ENCODE measurements at places on chromosomes 6 and 20. TPM values are rescaled to one million over a fixed set of nuclear protein-coding genes. Genes with fewer than 3 reads are reported as not detected.
A peak's percentile ranks its signal among the peaks of the same experiment; 100 is the strongest.

Gene KCNS1
- total RNA-seq: 0.14 TPM

Gene IMPG1
- 0.09 TPM for total RNA-seq

Gene CCN5
- total RNA-seq: 0.05 TPM

Gene RBM39
- 449 TPM for total RNA-seq

GRCh38 chr6:134517868-134518267, 200.0 kb upstream of the SGK1 start:
- no peak overlapping the region for H3K27ac ChIP-seq
- DNase-seq: no peak
- H3K4me3 ChIP-seq: no peak overlapping the region
- H3K27me3 ChIP-seq: no peaks in the 10 kb centered on the region
- peaks cover 8% of the 10 kb centered on the region for H3K4me1 ChIP-seq

DNA sequence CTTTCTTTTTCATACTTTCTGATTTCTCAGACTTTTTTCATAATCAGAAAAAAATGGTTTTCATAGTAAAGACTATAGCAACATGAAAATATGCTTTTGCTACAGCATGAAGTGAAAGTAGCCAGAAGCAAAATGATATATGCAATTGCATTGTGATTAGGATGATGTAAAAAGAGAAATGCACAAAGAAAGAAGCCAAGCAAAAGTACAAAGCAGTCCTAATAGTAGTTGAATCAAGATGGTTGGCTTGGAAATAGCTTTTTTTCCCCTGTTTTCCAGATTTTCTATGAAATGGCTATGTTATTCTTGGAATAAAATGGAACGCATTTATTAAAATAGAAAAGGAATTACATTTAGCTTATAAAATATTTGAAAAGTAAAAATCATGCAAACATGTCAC, 77.3 kb downstream of the SEL1L2 start:
- H3K36me3 ChIP-seq: no peaks in the 10 kb centered on the region
- H3K27me3 ChIP-seq: no peaks in the 10 kb centered on the region
- H3K27ac ChIP-seq: no peak overlapping the region
- H3K4me1 ChIP-seq: no peaks in the 10 kb centered on the region

- peak overlapping the region; percentile 84 for H3K4me3 ChIP-seq
- peak overlapping the region; percentile 100 for H3K27ac ChIP-seq
- no peaks in the 10 kb centered on the region for H3K27me3 ChIP-seq
Observed at GRCh38 chr6:26195924-26196845, 109.0 kb downstream of the HFE start.

DNA sequence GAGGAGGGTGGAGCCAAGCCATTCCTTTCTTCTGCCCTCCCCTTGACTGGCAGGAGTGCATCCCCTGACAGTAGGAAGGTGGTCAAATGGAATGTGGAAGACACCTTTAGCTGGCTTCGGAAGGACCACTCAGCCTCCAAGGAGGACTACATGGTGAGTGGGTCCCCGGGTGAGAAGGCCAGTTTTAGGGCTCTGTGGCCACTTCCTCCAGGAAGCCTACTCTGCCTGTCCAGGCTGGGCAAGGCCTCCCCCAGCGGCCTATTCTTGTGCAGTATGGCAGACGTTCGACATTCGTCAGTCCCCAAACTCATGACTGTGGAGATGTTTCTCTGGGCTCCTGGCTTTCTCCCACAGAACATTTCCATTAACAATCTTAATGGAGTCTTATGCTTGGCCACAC, 9.1 kb downstream of the PCIF1 start:
- H3K27ac ChIP-seq: no peak overlapping the region
- H3K36me3 ChIP-seq: peaks cover 90% of the 10 kb centered on the region

DNA sequence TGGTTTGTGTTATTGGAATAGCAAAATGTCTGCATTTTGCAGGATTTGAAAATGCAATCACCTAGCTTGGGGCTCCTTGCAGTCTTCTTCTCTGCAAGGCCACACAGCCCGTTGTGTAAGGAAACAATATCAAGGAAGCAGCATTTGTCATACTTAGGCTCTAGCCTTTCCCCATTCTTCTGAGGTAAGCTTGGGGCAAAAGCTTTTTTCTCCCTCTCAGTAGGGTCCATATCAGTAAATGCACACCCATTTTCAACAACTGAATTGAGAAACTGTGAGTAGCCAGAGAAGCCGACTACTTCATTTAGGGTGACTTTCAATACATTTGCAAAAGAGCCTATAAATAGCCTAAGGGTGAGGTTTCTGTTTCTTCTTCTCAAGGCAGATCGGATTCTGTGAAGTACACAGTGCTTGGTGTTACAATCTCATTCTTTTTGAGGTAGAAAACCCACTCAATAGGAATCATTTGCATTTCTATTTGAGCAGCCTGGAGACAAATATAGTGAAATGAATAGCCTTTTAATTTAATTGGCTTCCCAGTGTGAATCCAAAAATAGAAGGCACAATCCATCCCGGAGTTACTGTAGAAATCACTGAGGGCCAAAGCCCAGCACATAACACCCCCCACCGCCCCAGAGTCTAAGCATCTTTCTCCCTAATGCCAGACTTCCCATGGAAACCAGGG, 61.8 kb downstream of the BTBD3 start:
- no peaks in the 10 kb centered on the region for H3K27me3 ChIP-seq
- no peak overlapping the region for H3K4me3 ChIP-seq
- H3K36me3 ChIP-seq: no peaks in the 10 kb centered on the region
- no peaks in the 10 kb centered on the region for H3K4me1 ChIP-seq

DNA sequence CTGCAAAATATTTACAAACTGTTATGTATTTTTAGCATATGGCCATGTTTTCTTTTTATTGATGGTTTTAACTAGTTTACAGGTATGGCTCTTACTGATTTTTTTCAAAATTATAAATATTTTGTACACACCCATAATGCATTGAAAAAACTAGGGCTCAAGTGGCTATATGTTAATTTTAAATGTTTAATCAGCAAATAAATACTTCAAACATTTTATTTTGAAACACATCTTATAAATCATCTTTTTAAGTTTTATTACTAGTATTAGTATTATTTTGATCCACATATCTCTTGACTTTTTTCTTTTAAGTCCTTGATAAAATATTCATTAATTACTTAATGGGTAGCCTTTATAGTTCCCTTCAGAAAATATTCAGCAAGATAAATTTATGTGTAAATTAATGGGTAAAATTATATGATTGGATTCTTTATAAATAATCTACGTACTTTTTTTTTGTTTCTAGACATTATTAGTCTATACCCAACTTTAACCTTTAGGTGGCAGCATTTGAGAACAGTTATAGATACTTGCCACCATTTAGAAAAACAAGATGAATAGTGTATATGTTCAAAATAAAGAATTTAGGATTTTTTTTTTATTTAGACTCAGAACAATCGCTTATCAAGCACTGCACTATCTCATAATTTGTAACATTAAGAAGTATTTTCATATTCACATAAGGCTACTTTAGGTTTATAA, 241.9 kb downstream of the ADGRB3 start:
- no peak for DNase-seq
- no peaks in the 10 kb centered on the region for H3K36me3 ChIP-seq
- no peaks in the 10 kb centered on the region for H3K27me3 ChIP-seq
- H3K4me3 ChIP-seq: no peak overlapping the region
- no peak overlapping the region for H3K27ac ChIP-seq

GRCh38 chr6:38272222-38272621, 367.5 kb downstream of the BTBD9 start:
- no peak for DNase-seq
- no peaks in the 10 kb centered on the region for H3K27me3 ChIP-seq
- no peaks in the 10 kb centered on the region for H3K36me3 ChIP-seq
- H3K4me1 ChIP-seq: no peaks in the 10 kb centered on the region
- H3K4me3 ChIP-seq: no peak overlapping the region
- no peak overlapping the region for H3K27ac ChIP-seq

Data from thymus (tissue), 14 donors.